ENCODE measurements at places on chromosomes 6 and 20. TPM values are rescaled to one million over a fixed set of nuclear protein-coding genes. Genes with fewer than 3 reads are reported as not detected.

DNA sequence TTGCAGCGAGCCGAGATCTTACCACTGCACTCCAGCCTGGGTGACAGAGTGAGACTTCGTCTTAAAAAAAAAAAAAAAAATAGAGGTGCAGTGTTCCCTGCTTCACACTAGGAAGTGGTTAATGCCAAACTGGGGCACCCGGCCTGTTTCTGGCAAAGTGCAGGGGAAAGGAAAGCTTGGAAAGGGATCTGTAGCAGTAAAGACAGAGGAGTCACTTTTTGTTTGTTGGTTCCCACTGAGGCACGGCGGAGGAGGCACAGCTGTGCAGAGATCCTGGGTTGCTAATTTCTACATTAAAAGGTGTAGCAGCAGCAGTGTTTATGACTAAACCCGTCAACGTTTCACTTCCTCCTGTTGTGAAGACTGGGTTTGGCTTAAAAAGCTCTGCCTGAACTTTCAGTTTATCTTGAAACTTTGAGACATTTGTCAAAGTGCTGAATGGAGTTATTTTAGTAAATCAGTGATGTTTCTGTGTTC, 125.6 kb downstream of the CARMIL1 start:
- H3K4me1 ChIP-seq = peaks cover 4% of the 10 kb centered on the region
- no peaks in the 10 kb centered on the region for H3K36me3 ChIP-seq
- H3K27ac ChIP-seq = no peak overlapping the region

GRCh38 chr20:40463171-40463570, 225.9 kb downstream of the MAFB start:
- H3K4me3 ChIP-seq = no peak overlapping the region
- H3K4me1 ChIP-seq = no peaks in the 10 kb centered on the region
- no peaks in the 10 kb centered on the region for H3K27me3 ChIP-seq
- DNase-seq = no peak

DNA sequence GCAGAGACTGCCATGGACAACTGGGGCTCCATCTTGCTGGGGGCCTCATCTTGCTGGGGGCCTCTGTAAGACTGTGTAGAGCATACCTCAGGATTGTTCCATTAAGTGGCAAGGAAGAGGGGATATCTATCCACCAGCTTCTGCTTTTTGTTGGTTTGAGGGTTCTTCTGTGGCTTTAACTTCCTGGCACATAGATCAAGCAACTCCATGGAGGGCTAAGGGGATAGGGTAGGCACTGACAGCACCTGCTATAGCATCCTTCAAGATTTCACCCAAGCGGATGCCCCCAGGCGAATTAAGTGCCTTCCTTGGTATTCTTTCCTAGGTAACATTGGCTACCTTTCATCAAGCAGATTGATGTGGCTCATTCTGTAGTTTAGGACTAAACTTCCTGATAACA, 3.8 kb upstream of the LRRN4 start:
- H3K4me3 ChIP-seq = no peak overlapping the region
- no peak for DNase-seq
- peaks cover 18% of the 10 kb centered on the region for H3K27me3 ChIP-seq
- H3K36me3 ChIP-seq = no peaks in the 10 kb centered on the region
- H3K27ac ChIP-seq = no peak overlapping the region

DNA sequence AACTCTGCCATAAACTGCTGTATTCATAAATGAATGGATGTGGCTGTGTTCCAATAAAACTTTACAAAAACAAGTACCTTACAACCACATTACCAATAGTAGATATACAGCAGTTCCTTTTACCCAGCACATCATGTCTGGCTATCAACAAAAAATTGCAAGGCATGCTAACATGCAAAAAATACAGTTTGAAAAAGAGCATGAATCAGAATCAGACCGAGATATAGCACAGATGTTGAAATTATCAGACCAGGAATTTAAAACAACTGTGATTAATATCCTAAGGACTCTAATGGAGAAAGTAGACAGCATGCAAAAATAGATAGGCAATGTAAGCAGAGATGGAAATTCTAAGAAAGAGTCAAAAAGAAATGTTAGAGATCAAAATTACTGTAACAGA, 8.4 kb upstream of the NUS1 start:
- no peaks in the 10 kb centered on the region for H3K36me3 ChIP-seq
- no peak overlapping the region for H3K27ac ChIP-seq
- H3K4me1 ChIP-seq = no peaks in the 10 kb centered on the region
- DNase-seq = no peak
- H3K27me3 ChIP-seq = no peaks in the 10 kb centered on the region

GRCh38 chr6:163501026-163501425, 86.5 kb downstream of the QKI start:
- H3K27ac ChIP-seq = no peak overlapping the region
- H3K27me3 ChIP-seq = no peaks in the 10 kb centered on the region
- H3K36me3 ChIP-seq = no peaks in the 10 kb centered on the region
- peak; percentile 65 for DNase-seq
- H3K4me1 ChIP-seq = peaks cover 2% of the 10 kb centered on the region

DNA sequence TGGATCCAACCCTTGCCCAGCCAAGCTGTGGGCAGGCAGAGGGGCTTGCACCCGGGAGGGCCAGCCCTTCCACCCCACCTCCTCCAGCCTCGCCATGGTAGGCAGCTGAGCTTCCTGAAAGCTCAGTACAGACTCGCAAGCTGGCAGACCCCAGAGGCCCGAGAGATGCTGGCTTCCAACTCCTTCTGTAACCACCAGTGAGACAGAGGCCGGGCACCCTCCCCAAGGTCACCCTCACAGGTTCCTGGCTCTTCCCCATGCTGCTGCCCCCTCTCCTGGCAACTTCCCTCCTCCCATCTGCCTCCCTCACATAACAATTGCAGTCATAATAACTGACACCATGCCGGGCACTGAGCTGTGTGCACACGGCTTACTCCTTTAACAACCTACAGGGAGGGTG, 26.2 kb upstream of the NOL4L start:
- peaks cover 30% of the 10 kb centered on the region for H3K4me1 ChIP-seq
- no peaks in the 10 kb centered on the region for H3K27me3 ChIP-seq
- H3K36me3 ChIP-seq = no peaks in the 10 kb centered on the region
- H3K27ac ChIP-seq = no peak overlapping the region

- peak; percentile 77 for DNase-seq
- H3K27me3 ChIP-seq = peaks cover 2% of the 10 kb centered on the region
- no peak overlapping the region for H3K4me3 ChIP-seq
- H3K36me3 ChIP-seq = no peaks in the 10 kb centered on the region
- H3K4me1 ChIP-seq = no peaks in the 10 kb centered on the region
Observed at GRCh38 chr6:7324520-7324919, 11.5 kb upstream of the SSR1 start.

- H3K27me3 ChIP-seq = peaks cover 53% of the 10 kb centered on the region
- H3K4me3 ChIP-seq = no peak overlapping the region
- no peak overlapping the region for H3K27ac ChIP-seq
- no peaks in the 10 kb centered on the region for H3K36me3 ChIP-seq
Observed at GRCh38 chr6:41536795-41537758, 9.1 kb upstream of the FOXP4 start.

DNA sequence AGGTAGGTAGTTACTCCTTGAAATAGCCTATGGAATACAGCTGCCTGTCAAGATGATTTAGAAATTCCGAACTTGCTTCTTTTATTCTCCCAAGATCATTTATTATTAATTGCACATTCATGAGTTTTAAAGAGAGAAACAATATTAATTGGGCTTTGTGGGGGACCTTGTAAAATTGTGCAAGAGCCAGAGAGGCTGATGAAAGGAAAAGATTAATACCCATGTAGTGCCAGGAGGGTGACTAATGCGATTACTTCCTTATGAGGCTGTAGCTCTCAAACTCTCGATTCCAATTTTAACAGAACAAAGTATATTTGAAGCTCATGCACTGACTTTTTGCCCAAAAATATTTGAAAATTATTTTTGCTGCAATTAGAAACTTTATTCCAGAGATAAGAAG, 423.8 kb upstream of the ID4 start:
- H3K4me1 ChIP-seq = no peaks in the 10 kb centered on the region
- DNase-seq = no peak
- H3K27ac ChIP-seq = no peak overlapping the region
- no peak overlapping the region for H3K4me3 ChIP-seq
- no peaks in the 10 kb centered on the region for H3K27me3 ChIP-seq

DNA sequence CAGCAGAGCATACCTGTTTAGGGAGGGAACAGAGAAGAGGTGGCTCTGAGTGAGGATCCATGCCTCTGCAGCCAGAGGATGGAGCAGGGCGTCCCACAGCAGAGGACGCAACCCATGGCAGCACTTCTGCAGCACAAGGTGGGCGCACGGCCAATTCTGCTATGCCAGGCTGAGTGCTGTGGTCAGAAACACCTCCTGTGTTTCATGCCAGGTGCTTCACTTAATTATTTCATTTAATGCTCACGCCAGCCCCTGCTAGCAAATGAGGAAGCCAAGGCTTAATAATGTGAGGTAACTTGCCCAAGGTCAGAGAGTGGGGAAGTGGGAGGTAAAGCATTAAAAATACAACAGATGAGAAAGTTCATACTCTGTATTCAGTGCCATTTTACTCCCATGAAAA, 68.5 kb upstream of the PTGIS start:
- peaks cover 45% of the 10 kb centered on the region for H3K36me3 ChIP-seq
- H3K27me3 ChIP-seq = no peaks in the 10 kb centered on the region
- no peak for DNase-seq

- no peaks in the 10 kb centered on the region for H3K4me1 ChIP-seq
- no peaks in the 10 kb centered on the region for H3K27me3 ChIP-seq
- H3K4me3 ChIP-seq = no peak overlapping the region
- no peak overlapping the region for H3K27ac ChIP-seq
- H3K36me3 ChIP-seq = no peaks in the 10 kb centered on the region
Observed at GRCh38 chr20:38835792-38836191, 30.3 kb downstream of the PPP1R16B start.

- DNase-seq = no peak
- no peaks in the 10 kb centered on the region for H3K4me1 ChIP-seq
- peaks cover 7% of the 10 kb centered on the region for H3K36me3 ChIP-seq
Observed at GRCh38 chr6:63582579-63583231, 10.4 kb downstream of the LOC128125822 start.

Gene NRSN1
- total RNA-seq = not detected

Gene KCNQ2
- total RNA-seq = 2.9 TPM

Gene MRS2
- total RNA-seq = 17.3 TPM

Gene HLA-DQA1
- total RNA-seq = 2.6 TPM

Gene HMGCLL1
- total RNA-seq = 9.2 TPM

Gene PBOV1
- not detected for total RNA-seq

Gene C20orf202
- total RNA-seq = 0.35 TPM

All from muscle of leg (tissue), 16 donors.